ENCODE measurements at places on chromosomes 4 and X. TPM values are rescaled to one million over a fixed set of nuclear protein-coding genes. Genes with fewer than 3 reads are reported as not detected.
A peak's percentile ranks its signal among the peaks of the same experiment; 100 is the strongest.

DNA sequence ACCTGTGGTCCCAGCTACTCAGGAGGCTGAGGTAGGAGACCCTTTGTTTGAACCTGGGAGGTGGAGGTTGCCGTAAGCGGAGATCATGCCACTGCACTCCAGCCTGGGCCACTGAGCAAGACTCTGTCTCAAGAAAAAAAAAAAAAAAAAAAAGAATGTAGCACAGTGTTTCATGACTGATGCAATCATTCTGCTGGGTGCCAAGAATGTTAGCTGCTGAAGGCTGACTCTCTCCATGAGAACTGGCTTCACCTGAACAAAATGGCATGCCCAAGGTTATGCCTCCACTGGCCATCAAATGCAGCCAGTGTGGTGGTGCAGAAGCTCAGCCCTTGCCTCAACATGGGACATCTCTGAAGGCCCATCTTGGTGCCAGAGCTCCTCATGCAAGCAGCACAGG, 412.1 kb downstream of the ADAM29 start:
- no peak for DNase-seq

NXF2 gene
- not detected for total RNA-seq

- peak; percentile 14 for DNase-seq
These were observed 2.2 kb downstream of the AR start for GRCh38 chrX:67545893-67546495.

GRCh38 chrX:6384371-6384770, 150.5 kb downstream of the VCX3A start:
- no peak for DNase-seq

FGF5 gene
- total RNA-seq, result not detected

GCNA gene
- 1.2 TPM for total RNA-seq

- DNase-seq, result no peak
These were observed 23.0 kb downstream of the MAP7D3 start for GRCh38 chrX:136227948-136228838.

DNA sequence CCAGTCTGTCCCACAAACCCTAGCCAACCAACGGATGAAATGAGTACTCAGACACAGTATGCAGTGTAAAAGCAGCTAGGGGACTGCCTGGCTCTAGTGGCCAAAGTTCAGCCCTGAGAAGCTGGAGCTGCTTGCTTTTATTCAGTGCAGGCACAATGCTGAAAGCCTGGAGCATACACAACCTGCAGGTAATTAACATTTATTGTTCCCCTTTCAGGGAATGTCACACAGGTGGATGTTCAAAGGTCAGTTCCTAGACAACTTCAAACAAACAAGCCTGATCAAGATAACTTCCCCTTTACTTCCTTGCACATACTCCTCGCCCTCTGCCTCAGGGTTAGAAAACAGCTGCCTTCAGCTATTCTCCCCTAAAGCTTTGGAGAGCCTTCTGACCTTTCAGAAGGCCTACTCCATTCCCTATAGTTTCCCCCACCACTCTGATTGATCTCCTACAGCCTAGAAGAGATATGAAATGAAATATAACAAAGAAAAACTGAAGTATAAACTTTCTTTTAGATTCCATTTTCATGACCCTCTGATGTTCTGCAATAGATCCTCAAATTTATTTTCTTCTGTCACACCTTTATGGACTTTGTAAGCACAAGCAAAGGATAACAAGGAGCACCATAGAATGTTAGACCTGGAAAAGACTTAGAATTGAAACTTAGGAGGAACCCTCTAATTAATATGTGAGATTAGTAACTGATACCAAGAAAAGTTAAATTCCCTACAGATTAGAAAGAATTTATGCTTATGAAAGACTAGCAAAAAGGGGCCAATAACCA, 6.8 kb upstream of the DCAF8L1 start:
- no peak for DNase-seq

DNA sequence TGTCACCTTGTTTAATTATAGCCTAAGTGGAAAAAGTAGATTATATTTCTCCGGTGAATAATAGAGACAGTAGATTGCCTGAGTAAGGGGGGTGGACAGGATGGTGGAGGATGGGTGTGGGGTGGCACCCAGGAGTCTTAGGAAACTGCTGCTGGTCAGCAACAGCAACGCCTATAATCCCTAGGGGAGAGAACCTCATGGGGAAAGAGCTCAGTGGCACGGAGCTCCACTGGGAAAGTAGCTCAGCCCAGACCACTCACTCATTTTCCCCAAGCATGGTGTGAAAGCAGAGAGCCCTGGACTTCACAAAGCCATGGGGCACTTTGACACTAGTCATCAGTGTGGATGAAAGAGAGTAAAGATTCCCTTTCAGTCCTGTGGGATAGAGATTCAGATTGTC, 31.1 kb downstream of the METTL14 start:
- no peak for DNase-seq

TADA2B gene
- 28.9 TPM for total RNA-seq

GRCh38 chr4:25813448-25814106, 49.2 kb downstream of the SEL1L3 start:
- DNase-seq, result peak; percentile 25

MAGEB2 gene
- total RNA-seq, result not detected

GRCh38 chr4:41991916-41992767, 1.8 kb downstream of the SLC30A9 start:
- no peak for DNase-seq

DNA sequence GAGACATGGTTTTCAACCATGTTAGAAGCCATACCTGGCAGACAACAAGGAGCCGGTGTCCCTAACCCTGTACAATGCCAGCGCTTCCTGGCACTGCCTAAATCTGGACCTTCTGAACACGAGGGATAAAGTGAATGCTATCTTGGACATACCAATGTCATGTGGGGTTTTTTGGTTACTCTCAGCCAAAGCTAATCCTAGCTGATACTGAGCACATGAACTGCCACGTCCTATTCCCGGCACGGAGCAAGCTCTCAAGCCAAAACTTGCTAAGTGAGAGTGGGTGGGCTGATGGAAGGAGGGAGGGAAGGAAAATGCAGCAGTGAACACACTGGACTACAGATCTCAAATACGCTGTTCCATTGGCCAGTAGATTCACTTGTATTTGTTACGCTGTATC, 226.1 kb downstream of the BCOR start:
- no peak for DNase-seq

UGT8 gene
- total RNA-seq, result 0.14 TPM

DNA sequence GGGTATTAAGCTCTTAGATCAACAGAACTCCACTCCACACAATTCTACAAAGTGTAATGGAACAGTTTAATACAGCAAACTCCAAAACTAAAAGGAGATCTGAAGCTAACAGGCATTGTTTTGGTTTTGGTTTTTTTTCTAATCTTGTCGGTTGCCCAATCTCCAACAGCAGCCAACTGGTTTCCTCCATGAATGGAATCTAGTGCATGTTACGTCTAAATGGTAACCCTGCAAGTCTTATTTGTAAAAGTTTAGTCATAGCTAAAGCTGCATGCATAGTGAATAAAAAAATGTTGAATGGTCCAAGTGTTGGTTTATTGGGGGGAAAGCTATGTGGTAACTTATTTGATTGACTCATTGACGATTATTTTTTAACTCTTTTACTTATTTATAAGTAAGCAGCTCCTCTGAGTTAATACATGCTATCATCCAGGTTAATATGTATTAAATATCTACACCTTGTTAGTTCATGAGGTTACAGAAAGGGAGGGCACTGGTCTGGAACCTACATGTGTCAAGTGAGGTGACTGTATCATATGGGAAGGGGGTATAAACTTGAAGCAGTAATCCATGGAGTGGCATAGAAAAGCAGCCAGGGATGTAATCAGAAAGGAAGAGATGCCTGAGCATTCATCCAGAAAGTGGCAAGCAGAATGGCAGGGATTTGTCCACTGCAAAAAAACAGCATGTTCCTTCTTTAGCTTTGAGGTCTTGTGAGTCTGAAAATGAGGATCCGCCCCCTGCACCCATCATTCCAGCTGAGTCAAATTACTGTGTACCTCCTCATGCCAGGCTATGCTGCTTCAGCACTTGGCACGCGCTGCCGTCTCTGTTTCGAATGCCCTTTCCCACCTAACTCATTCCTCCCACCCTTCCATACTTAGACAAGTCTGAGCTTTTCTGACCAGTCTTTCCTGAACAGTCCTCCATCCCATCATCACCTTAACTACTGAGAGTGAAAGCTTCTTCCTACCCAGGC, 81.7 kb downstream of the PDGFC start:
- peak; percentile 40 for DNase-seq

- DNase-seq, result peak; percentile 21
These were observed 5.5 kb downstream of the MID2 start for GRCh38 chrX:107831071-107831730.

S100G gene
- not detected for total RNA-seq

Measured in adrenal gland (tissue), 19 donors.